Endodermal cell (in vitro differentiated cells): ENCODE measurements at places on chromosomes 6 and 20. TPM values are rescaled to one million over a fixed set of nuclear protein-coding genes. Genes with fewer than 3 reads are reported as not detected.

GRCh38 chr6:163339466-163339865, 75.1 kb upstream of the QKI start:
- DNase-seq = no peak

- peak; percentile 71 for DNase-seq
Observed at GRCh38 chr6:46113370-46113769, 16.4 kb upstream of the ENPP4 start.

DNA sequence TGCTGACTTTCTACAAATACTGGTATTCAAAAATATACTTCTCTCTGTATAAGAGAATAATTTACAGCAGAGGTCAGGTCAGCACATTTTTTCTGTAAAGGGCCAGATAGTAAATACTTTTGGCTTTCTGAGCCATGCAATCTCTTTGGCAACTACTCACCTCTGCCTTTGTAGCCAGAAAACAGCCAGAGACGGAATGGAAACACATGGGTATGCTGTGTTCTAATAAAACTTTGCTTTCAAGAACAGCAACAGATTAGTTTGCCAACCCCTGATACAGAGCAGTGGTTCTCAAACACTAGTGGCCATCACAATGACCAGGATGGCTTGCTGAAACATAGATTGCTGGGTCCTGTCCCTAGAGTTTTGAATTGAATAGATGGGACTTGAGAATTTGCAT, 46.3 kb downstream of the SYCP2L start:
- DNase-seq = no peak

DNA sequence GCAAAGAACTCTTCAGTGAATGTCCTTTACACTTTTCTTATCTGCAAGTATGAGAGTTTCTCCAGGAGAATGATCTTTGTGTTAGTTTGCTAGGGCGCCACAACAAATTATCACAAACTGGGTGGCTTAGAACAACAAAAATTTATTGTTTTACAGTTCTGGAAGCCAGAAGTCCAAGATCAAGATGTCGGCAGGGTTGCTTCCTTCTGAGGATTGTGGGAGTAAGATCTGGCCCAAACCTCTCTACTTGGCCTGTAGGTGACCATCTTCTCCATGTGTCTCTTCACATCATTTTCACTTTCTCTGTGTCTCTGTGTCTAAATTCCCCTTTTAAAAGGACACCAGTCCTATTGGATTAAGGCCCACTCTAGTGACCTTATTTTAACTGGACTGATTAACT, 103.0 kb downstream of the ADTRP start:
- DNase-seq = no peak

- DNase-seq = no peak
Observed at GRCh38 chr20:62735331-62735821, 26.7 kb downstream of the NTSR1 start.

DNA sequence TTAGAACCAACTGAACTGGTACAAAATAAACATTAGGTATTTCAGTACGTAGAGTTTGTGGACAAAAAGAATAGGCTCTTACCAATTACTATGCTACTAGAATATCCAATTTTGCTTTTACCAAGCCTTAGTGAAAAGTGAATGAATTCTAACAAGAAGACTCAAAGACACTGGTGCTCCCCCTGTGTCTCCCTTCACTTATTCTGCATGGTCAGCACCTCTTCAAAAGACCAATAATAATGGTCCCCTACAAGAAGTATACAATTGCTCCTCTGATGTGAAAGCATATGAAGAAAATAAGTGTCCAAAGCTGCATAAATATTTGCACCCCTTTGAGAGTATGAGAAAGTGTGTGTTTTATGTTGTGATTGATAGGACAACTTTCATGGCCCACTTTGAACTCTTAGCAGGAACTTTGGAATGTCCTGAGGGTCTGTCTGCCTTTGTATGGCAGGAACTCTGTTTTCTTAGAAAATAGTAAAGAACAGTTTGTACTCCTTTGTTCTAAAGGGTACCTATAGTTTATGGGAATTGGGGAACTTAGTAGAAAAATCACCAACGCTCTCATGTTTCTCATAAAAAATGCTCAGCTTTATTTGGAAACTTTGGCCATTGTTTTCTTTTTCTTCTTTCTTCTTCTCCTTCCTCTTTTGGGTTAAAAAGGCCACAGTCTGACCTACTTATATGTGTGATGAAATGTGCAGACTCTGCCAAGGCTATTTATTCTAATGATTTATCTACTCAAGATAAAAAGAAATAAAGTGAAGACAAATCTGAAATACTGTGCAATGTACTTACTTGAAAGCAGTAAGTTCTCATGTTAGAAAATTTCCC, 352.4 kb downstream of the LAMA2 start:
- no peak for DNase-seq

DNA sequence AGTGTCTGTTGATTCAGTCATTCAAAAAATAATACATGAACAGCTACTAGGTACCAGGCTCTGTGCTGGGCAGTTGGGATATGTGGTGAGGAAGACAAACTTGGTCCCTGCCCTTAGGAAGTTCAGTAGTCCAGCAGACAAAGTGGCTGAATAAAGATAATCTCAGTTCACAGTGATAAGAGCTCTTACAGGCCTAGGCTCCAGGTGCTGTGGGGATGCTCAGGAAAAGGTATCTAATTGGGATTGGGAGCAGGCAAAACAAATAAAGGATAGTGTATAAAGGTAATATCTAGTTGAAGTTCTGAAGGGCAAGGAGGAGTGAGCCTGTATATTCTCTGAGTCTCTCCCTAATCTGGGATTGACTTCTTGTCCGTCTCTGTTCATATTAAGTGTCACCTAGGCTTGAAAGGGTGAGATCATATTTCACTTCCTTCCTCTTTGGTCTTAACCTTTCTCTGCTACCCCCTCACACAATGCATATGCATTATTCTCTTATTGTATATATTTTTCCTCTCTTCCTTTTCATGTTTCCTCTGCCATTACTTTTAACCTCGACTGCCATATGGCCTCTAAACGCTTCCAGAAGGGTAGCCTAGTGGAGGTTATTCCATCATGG, 13.5 kb downstream of the PTPN1 start:
- no peak for DNase-seq

DNA sequence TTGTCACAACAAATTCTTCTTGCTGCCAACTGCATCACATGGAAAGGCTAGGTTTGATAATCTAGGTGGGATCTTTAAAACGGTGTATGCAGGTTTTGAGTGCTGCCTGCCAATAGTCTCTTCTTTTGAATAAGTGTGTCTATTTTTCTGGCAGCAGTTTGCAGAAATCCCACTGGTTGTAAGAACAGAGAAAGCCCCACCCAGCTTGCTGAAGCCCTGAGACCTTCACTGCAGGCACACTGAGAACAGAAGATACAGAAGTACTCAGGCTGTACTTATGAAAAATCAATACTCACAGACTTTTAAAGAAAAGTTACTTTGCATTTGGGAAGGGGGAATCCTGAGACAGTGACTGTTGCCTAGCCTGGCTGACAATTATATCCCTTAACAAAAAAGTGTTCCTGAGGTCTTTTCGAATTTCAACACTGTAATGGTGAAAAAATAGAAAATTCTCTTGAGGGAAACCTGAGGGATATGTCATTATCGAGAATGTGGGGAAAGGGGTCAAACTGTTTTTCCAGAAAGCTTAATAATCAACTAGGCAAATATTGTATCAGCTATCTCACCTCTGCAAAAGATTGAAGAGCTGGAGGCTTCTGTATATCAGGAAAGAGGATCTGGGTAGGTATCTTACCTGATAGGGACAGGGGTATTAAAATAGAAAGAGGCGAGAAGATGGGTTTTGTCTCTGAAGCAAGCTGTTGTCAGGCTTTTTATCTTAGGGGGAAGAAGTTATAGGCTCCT, 199.9 kb downstream of the LRFN2 start:
- DNase-seq = peak; percentile 27

- peak; percentile 52 for DNase-seq
Observed at GRCh38 chr6:34206726-34207125, 29.9 kb upstream of the HMGA1 start.

DNA sequence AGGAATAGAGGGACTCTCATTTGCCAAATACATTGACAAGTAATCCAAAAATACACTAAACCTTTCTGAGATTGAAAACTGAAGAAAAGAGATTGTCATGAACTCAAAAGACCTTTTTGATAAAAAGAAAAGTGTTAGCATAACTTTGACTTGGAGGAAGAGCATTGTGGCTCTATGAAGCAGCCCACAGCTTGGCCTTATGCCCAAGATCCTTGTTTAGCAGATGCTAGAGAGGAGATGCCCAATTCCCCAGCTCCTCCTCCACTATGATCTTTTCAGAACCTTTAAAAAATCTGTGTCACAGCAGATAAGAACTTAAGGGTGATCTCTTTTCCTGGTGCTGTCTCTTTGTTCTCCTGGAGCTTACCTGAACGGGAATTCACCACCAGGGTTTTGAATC, 35.8 kb upstream of the IGF2R start:
- no peak for DNase-seq

- peak; percentile 45 for DNase-seq
Observed at GRCh38 chr6:125346201-125346925, 44.6 kb upstream of the HDDC2 start.

- DNase-seq = peak; percentile 92
Observed at GRCh38 chr20:37914672-37915433, 11.9 kb downstream of the VSTM2L start.

Gene DDO
- total RNA-seq = not detected in 2 replicates

Gene CENPQ
- 14.0 to 22.9 TPM (median 22.2 TPM) in 3 replicates for total RNA-seq

Gene SRSF12
- total RNA-seq = 7.5 and 9.2 TPM in 2 replicates

Gene DCDC2
- total RNA-seq = 0.59 and 1.4 TPM in 2 replicates
